Anterior cingulate cortex (tissue), 58 donors: ENCODE measurements at places on chromosomes 6 and 20.

GRCh38 chr6:108884211-108885059 lies 36.2 kb downstream of the ARMC2 start:
- no peak for DNase-seq

DNA sequence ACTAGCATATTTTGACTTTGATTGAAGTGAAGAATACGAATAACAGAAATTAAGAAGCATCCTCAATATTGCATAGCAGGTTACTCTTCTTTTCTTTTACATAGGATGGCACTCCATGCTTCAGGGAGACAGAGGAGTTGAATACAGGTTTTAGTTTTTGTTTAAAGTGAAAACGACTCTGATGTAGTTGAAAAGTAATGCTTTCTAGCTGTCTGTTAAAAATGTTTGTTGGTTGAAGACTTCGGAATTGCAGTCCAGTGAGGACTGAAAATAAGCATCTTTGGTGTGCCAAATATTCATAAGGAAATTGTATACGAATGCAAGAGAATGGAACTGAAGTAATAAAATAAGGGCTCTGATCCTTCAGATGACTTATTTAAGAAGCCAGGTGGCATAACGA lies 618 bp upstream of the SLC16A10 start:
- DNase-seq = no peak

DNA sequence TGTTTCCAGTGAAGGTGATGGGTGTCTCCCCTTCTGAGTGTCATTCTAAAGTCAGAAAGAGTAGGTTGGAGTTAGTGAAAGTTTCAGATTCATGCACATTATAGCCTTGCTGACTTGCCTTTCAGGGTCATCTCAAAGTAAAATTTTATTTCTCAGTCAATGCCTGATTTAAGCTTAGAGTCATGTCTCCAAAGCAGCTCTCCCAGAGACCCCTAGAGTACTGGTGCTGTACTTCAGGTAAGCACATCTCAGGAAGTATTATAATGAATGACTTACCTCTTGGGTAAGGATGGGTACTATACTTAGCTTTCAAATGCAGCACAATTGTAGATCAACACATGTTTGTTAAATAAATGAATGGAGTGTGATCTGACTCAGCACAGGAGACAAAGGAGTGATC lies 116.0 kb downstream of the TBX18 start:
- no peak for DNase-seq

DNA sequence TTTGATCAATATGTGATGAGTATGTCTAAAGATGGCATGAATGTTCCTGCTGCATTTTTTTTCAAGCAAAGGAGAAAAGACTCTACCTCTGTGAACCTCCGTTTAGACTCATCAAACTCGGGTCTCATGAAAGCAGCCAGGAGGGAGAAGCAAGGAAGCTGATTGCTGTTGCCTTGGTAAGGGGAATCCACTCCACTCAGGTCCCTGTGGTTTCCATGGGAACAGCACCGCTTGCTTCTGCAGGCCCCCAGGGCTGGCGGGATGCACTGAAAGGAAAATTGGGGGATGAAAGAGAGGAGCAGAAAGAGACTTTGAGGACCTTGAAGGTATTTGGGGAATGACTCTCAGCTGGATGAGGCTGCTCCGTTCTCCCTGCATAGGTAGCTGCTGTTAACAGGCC lies 249.6 kb upstream of the RIN2 start:
- DNase-seq = no peak

DNA sequence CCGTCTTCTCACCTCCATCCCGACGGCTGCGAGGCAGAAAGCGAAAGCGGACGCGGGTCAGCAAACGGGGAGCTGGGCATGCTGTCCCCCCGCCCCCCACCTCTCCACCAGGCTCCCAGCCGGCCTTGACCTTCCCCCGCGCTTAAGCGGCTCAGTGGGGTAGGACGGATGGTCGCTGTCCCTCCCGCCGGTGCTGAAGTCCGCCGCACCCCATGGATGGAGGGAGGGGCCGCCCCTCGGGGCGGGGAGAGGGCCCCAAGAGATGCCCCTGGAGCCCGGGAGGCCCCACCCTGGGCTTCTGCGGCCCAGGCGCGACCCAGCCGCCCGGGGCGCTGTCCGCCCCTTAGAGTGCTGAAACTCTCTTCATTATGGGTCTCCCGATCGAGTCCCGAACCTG lies at the start of gene KCNB1:
KCNB1 (minus strand) TSS at position 48 of the 397 bp plus-strand sequence. CDS start 188 bp downstream, outside the sequence.
- no peak for DNase-seq

- no peak for DNase-seq
These were observed 1155.3 kb upstream of the GJE1 start for GRCh38 chr6:140977403-140977802.

GRCh38 chr6:124795643-124796463 lies 166.4 kb upstream of the RNF217 start:
- DNase-seq = peak; percentile 20

- DNase-seq = no peak
These were observed 119.7 kb downstream of the GRIK2 start for GRCh38 chr6:101513181-101513580.
